ENCODE measurements at places on chromosomes 11 and 22.

DNA sequence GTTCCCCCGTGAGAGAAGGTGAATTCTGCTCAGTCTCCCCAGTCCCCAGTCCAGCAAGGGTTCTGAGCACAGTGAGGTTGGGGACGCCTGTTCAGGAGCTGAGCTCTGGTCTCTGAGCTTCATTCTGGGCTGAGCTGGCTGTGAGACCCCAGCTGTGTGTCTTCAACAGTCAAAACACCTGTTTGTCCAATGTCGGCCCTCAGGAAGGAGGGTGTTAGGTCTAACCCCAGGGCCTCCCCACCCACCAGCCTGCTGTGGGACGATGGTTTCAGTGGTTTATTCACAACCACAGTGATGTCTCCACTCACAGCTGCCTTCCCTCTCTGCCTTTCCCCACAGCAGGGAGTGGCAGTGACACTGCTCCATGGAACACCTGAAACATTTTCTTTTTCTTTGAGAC lies 1282.9 kb downstream of the TBC1D22A start:
- no peak for DNase-seq

GRCh38 chr22:45786726-45787125 lies 115.1 kb downstream of the ATXN10 start:
- peak; percentile 60 for DNase-seq

DNA sequence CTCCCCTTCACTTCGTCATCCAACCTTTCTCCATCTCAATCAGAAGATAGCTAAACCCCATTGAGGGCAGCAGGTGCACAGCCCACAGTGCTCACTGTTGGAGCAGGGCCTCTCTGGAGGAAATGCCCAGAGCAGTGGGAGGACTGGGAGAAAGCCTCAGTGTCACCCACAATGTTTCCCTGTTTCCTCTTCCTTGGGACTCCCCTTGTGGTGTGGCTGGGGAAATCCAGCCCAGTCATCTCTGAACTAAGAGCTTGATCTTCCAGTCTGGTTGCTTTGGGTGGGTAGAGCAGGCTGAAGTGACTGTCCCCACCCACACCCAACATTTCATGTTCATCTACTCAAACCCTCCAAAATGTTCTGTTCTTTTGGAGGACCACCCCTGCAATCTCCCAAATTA lies 29.8 kb upstream of the EED start:
- DNase-seq, result no peak

- no peak for DNase-seq
These were observed 4.1 kb upstream of the MRPL48 start for GRCh38 chr11:73783483-73784020.

GRCh38 chr11:109972939-109973338 lies 120.3 kb upstream of the ZC3H12C start:
- DNase-seq, result no peak

DNA sequence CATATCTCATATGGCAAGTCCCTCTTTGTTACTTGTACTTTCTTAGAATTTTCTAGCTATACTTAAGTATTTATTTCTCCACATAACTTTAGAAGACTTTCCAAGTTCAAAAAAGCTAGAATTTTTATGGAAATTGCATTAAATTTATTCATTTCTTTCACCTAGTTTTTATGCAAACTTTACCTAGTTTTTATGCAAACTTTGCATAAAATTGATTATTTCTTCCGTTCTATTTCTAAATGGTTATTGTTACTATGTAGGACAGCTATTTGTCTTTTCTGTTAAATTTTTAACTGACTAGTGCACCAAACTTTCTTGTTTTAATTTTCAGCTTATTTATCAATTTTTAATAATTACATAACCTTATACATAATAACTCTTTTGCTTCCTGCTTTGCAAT lies 3.2 kb upstream of the CREBZF start:
- no peak for DNase-seq

DNA sequence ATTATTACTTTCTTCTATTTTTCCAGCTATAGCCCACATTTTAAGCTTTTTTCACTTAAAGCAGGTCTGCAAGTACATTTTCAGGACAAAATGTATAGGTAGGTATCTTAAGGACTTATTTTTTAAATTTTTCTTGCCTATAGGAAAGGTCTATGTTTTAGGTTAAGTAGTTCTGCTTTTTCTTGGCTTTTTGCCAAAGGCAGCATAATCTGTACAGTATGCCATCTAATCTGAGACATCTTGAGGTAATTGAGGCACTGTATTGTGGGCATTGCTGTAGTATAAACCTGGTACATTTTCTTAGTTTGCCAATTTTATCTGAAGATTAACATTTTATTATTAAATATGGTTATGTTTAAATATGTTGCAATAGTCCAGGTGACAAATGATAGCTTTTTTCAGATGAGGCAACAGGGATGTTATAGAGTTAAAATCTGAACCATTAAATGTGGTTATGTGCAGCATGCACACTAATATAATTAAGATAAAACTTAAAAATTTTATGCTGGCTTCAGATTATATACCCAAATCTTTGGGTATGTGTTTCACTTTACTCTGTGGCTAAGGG lies 42.9 kb downstream of the QSER1 start:
- DNase-seq, result no peak

GRCh38 chr11:130102301-130103249 lies 32.9 kb downstream of the APLP2 start:
- no peak for DNase-seq

- DNase-seq, result peak; percentile 70
These were observed 11.0 kb upstream of the CERK start for GRCh38 chr22:46748908-46749675.

DNA sequence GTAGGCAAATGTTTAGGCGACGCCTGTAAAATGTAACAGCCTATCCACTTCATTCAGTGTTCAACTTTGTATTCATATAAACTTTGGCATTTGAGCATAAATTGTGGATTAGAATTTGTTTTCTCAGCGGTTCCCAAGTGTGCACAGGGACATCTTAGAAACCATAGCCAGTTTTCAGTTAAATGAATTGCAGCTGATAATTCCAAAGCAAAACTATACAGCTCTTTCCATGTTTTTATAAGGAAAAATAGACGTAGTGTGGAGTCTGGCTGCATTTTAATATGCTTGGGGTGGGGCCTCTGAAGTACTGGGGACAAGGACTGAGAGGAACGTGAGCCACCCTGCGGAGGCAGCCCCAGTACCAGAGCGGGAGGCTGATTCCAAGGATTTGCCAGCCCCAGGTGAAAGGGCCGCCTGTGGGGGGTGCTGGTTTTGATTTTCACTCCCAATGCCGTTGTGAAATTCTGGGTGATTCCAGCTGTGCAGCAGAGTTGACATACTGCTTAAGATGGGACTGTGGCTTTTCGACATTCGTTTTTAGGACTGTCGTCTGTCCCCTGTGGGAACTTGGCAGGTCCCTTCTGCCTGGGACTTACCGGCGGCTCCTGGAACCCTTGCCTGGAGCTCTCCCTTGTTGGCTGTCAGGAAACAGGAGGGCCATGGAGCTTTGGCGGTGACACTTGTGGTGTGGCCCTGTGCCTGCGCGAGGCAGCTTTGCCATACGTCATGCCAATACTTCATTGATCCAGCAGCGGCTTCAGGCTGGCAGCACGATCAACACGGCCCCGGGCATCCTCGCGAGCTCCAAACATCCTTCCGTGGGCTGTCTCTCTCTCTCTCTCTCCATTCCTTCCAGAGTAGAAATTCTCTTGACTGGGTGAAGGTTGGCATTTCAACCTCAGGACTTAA lies 370.9 kb downstream of the TBC1D22A start:
- peak; percentile 8 for DNase-seq

GRCh38 chr22:41911001-41911611 lies 3.8 kb downstream of the SHISA8 start:
- DNase-seq, result no peak

DNA sequence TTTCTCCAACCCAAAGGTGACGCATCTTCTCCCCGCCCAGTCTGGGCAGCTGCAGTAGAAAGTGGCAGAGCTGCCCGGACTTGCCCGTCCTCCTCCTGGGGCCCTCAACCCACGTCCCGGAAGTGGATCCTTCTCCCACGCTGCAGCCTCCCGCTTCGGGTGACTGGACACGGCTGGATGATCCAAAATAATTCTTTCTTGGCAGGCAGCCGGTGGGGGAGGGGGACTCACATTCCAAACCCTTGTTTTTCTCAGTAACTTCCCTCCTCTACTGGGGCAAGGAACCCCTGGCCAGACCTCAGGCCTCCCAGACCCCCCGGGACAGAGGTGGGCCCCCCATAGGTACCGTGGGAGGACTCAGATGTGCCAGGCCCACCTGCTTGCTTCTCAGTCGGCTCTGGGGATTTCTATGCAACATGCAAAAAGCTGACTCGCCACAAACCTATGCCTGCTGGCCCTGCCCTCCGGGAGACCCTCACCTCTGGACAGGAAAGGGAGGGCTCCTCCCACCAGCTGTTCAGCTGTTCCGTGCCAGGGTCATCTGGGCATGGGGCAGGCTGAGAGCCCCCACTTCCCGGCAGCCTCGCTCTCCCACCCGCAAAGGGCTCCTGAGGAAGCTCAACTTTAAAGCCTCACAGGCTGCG lies 1.4 kb downstream of the PLXNB2 start:
- DNase-seq, result peak; percentile 96

DNA sequence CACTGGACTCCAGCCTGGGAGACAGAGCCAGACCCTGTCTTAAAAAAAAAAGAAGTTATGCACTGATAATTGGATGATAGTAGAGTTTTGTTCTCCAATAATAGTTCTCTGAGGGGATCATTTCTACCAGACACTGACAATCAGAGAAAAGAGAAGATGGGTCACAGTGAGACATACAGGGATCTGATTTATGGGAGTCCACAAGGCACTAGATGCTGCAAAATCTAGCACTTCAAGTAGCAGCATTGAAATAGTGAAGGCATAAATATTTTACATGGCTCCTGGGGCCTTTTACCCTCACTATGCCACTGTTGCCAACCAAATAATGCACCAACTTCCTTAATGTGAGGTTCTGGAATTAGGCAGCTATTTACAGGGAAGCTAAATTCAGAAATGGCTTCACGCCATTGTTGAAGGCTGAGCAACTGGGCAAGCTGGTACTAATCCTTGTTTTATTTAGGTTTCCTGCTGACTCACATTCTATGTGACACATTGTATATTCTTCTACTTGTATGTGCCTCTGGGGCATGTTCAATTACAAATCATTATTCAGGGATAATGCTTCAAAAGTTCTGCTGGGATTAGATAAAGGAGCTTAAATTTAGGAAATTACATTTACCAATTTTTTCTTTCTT lies 38.2 kb upstream of the ABTB2 start:
- DNase-seq, result peak; percentile 68

DNA sequence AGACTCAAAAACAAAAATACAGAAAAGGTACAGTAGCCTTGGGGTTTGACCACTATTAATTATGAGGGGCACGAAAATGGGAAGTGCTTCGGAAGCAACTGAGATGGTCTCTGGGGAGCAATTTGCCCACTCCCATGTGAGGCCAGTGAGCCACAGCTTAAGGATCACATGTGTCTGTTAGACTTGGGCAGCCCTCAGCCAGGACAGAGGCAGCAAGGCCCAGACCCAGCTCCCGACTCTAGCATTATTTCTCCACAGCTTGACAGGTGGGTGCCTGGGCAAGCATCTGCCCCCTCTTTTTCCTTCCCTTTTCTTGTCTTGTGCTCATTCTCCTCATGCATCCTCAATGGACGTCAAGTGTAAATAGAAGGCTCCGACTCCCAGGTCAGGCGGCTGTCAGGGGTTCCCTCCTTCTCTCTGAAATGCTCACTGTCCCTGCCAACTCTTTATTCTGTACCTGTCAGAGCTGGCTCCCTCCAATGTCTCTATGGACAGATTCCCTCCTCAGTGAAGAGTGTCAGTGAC lies 137.0 kb upstream of the RCN1 start:
- DNase-seq, result no peak

DNA sequence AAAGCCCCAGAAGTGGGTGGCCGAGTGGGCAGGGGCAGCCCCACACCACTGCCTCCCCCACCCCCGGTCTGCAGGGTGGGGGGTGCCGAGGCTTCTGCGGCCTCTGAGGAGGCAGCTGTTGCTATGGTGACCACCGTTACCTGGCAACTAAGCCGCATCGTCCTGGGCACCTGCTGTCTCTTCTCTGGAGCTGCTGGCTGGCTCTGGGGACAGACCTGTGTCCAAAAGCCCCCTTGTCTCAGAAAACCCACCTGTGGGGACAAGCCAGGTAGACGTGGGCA lies 79.9 kb upstream of the PRR5 start:
- no peak for DNase-seq

DNA sequence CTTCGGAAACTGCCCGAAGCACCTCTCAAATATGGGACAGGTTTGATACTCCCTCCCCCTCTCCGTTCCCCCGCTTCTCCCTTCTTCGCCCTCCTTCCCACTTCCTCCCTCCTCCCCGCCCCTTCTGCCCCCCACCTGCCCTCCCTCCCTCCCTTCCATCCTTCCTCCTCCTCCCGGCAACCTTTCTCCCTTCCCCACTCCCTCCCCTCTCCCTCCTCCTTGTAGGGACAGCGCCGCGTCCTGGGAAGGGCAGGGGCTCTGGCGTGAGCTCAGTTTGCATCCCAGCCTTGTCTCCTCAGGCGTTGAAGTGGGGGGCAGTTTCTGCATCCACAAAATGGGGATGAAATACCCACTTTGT lies 6.1 kb upstream of the NFAM1 start:
- no peak for DNase-seq

DNA sequence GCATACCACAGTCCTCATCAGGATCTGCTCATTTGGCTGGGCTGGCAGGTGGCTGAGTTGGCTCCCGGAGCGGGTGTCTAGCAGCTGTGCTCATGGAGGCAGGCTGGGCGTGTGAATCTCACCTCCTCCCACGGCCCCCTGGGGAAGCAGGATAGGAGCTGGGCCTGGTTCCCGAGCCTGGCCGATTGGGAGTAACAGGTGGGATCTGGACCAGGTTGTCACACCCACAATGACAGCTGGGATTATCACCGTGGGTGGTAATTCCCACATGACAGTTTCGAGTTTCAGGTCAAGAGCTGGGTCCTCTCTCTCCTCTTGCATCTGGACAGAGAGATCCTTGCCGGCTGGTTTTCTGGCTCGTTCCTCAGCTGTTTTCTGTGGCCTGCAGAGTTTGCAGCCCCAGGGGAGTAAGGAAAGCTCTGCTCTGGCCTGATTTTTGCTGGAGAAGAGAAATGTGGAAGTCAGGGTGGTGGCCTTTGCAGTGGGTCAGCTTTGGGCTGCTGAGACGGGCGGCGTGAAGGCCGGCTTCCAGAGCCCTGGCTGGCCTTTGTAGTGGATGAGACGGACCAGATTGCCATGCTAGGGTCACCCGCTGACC lies 57.0 kb downstream of the BCR start:
- no peak for DNase-seq

- peak; percentile 97 for DNase-seq
These were observed 3.1 kb downstream of the CDC42EP1 start for GRCh38 chr22:37563153-37564081.

- DNase-seq, result peak; percentile 16
These were observed 26.0 kb upstream of the LRRC10B start for GRCh38 chr11:61482513-61482912.

DNA sequence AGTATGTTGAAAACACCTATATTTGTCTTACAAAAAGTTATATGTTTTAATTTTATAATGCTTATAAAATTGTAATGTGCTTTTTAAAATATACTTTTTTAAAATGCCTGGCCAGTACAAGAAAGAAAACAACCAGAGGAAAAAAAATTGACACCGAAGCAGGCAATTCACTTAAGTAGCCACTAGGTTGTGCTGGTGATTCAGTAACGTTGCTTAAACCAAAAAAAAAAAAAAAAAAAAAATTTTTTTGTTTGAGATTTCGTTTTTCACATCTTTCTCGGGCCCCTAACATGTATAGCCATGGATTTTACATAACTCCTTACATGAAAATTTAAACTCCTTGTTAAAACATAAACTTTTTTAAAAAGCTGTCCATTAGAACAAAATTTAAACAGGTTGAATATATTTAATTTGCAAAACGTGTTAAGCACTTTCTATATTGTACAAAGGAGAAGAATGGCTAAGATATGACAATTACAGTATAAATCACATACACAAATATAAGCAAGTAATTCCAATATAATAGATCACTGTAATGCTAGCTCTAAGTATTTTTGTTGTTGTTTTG lies 9.2 kb downstream of the OR8B4 start:
- peak; percentile 33 for DNase-seq

Data from fibroblast of skin of back (primary cell).